ENCODE measurements at places on chromosomes 2 and 18. TPM values are rescaled to one million over a fixed set of nuclear protein-coding genes. Genes with fewer than 3 reads are reported as not detected.
A peak's percentile ranks its signal among the peaks of the same experiment; 100 is the strongest.

- H3K4me3 ChIP-seq = no peak overlapping the region
- DNase-seq = no peak
- H3K27ac ChIP-seq = no peak overlapping the region
- no peaks in the 10 kb centered on the region for H3K27me3 ChIP-seq
- no peaks in the 10 kb centered on the region for H3K36me3 ChIP-seq
- H3K4me1 ChIP-seq = no peaks in the 10 kb centered on the region
These were observed 116.4 kb downstream of the RTP5 start for GRCh38 chr2:241985986-241986329.

- H3K27me3 ChIP-seq = peaks cover 7% of the 10 kb centered on the region
- H3K4me1 ChIP-seq = no peaks in the 10 kb centered on the region
- no peaks in the 10 kb centered on the region for H3K36me3 ChIP-seq
- H3K27ac ChIP-seq = no peak overlapping the region
These were observed 3.5 kb downstream of the ATP6V1B1 start for GRCh38 chr2:70939001-70939838.

ASXL2 gene
- total RNA-seq = 15.6 TPM

DNA sequence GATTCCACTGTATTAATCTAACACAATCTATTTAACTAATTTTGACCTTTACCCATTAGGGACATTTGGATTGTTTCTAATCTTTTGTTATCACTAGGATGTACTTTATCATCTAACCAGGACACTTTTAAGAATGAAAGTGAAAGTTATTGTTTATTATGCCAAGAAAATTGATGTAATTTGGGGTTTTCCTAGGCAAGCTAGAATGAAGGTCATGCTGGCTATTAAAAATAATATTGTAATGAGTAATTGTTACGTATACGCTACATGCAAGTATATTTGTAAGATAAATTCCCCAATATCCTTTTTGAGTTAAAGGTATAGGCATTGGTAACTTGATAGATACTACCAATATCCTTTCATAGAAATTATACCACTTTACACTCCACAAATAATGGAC, 74.6 kb downstream of the COL5A2 start:
- peak overlapping the region; percentile 8 for H3K4me3 ChIP-seq
- peaks cover 16% of the 10 kb centered on the region for H3K4me1 ChIP-seq
- no peaks in the 10 kb centered on the region for H3K36me3 ChIP-seq
- H3K27me3 ChIP-seq = no peaks in the 10 kb centered on the region
- H3K27ac ChIP-seq = no peak overlapping the region

DNA sequence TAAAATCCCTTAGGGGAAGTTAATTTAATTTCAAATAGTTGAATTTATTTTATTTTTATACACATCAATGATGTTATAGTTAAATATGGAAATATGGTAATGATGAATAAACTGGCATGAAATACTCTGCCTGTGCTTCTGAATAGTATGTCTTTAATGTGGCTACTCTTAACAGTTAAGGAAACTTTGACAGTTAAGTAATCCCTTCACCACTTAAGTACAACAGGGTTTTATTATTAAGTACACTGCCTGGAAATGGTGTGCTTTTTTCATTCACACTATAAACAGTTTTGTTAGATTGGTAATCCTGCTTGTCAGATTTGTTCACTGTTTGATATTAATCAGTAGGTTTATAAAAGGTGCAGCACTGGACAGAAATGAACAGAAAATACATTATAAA, 412.0 kb upstream of the ZEB2 start:
- no peak overlapping the region for H3K27ac ChIP-seq
- no peaks in the 10 kb centered on the region for H3K27me3 ChIP-seq
- H3K4me1 ChIP-seq = peaks cover 8% of the 10 kb centered on the region
- no peaks in the 10 kb centered on the region for H3K36me3 ChIP-seq
- DNase-seq = no peak

- peaks cover 60% of the 10 kb centered on the region for H3K4me1 ChIP-seq
- no peaks in the 10 kb centered on the region for H3K36me3 ChIP-seq
- no peak overlapping the region for H3K27ac ChIP-seq
These were observed 43.2 kb downstream of the LPIN2 start for GRCh38 chr18:2969695-2970094.

CHRNG gene
- total RNA-seq = not detected

TEX44 gene
- not detected for total RNA-seq

DNA sequence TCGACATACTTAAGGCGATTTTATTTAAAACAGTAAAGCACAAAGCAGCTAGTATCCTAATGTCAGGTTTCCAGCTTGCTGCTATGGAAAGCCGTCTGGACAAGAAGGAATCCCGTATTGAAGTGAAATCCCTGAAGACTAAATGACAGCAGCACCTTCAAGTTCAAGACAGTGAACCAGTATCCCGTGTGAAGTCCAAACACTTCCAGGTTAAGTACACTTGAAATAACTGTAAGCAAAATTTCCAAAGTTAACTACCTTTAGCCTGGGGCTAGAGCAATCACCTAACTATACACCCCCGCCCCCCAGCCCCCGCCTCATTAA, 1.2 kb downstream of the MBOAT2 start:
- DNase-seq = no peak
- H3K27me3 ChIP-seq = no peaks in the 10 kb centered on the region
- H3K36me3 ChIP-seq = no peaks in the 10 kb centered on the region
- H3K4me1 ChIP-seq = peaks cover 32% of the 10 kb centered on the region
- no peak overlapping the region for H3K27ac ChIP-seq

NCKAP5 gene
- total RNA-seq = 1.9 TPM

DNA sequence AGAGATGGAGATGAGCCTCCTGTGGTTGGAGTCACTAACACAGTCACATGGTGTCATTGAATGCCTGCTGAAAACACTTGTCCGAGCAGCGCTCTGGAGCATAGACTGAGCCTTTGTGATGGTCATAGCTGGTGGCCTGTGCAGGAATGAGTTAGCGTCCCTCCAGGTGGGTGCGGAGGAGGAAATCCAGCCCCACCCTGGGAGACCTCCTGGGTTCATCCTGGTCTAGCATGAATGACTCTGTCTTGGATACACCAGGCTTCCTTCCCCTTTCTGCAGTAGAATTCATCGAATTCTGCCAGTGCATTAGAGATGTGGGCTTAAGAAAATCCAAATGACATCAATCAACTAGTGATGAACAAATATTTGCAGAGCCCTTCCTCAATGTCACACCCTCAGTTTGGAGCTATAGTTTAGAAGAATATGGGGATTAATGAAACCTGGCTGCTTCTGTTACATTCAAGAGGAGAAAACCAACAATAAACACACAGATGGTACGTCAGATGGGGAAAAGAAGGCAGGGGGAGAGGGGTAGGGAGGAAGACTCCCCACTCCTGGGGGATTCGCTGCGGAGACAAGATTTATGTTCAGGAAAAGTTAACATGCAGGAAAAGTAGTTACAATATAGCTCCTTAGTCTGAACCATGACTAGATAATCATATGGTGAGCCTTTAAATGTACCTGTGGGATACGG, 136.7 kb downstream of the DDX1 start:
- H3K4me1 ChIP-seq = peaks cover 21% of the 10 kb centered on the region
- DNase-seq = no peak
- H3K36me3 ChIP-seq = no peaks in the 10 kb centered on the region
- no peaks in the 10 kb centered on the region for H3K27me3 ChIP-seq
- H3K27ac ChIP-seq = no peak overlapping the region
- H3K4me3 ChIP-seq = no peak overlapping the region

NR4A2 gene
- 4.4 TPM for total RNA-seq

- H3K27ac ChIP-seq = no peak overlapping the region
- no peaks in the 10 kb centered on the region for H3K36me3 ChIP-seq
- no peak overlapping the region for H3K4me3 ChIP-seq
- no peak for DNase-seq
- peaks cover 10% of the 10 kb centered on the region for H3K4me1 ChIP-seq
These were observed 22.8 kb upstream of the PTMA start for GRCh38 chr2:231685349-231686191.

- H3K4me1 ChIP-seq = peaks cover 28% of the 10 kb centered on the region
- peak; percentile 21 for DNase-seq
- peak overlapping the region; percentile 85 for H3K27ac ChIP-seq
- no peaks in the 10 kb centered on the region for H3K36me3 ChIP-seq
These were observed 132.9 kb upstream of the MGAT5 start for GRCh38 chr2:134120733-134121630.

CASP8 gene
- total RNA-seq = 14.6 TPM

RAB17 gene
- total RNA-seq = 6.5 TPM

REG3A gene
- 8.3 TPM for total RNA-seq

GRCh38 chr2:95348609-95349567, 51.7 kb downstream of the KCNIP3 start:
- no peak overlapping the region for H3K4me3 ChIP-seq
- H3K27me3 ChIP-seq = no peaks in the 10 kb centered on the region
- no peak for DNase-seq
- peaks cover 16% of the 10 kb centered on the region for H3K4me1 ChIP-seq
- H3K27ac ChIP-seq = no peak overlapping the region
- no peaks in the 10 kb centered on the region for H3K36me3 ChIP-seq

FBXO48 gene
- total RNA-seq = 0.41 TPM

DNA sequence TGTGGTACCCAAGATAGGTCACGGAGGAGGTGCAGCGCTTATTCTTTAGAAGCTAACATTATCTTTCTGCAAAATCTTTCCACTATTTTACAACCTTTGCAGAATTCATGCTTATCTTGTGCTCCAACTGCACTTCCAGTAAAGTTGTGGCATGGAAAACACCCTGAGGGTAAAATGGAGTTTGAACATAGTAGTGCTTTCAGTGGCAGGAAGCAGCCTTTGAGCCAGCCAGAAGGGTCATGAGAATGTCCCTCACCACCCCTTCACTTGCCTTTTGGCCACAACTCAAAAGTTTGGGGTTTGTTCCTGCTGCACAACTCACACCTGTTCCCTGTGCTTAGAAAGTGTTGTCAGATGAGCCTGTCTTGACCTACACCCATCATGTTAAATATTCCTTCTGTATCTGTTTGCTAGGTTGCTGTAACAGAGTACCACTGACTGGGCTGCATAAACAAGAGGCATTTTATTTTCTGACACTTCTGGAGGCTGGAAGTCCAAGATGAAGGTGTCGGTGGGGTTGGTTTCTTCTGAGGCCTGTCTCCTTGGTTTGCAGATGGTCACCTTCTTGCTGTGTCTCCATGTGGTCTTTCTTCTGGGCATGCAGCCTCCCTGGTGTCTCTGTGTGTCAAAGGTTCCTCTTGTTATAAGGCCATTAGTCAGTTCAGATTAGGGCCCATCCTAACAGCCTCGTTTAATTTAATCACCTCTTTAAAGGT, 194.1 kb downstream of the SMAD7 start:
- H3K4me3 ChIP-seq = no peak overlapping the region
- no peaks in the 10 kb centered on the region for H3K27me3 ChIP-seq
- peaks cover 47% of the 10 kb centered on the region for H3K4me1 ChIP-seq
- no peak for DNase-seq
- H3K27ac ChIP-seq = no peak overlapping the region
